Activated naive CD8-positive, alpha-beta T cell treated with anti-CD3 and anti-CD28 coated beads, Interleukin-2, amount 50 U/mL, for 24 hours (primary cell): ENCODE measurements at places on chromosomes 1 and 21.

GRCh38 chr1:183284086-183284485 lies 98.0 kb downstream of the LAMC2 start:
- no peak for DNase-seq

DNA sequence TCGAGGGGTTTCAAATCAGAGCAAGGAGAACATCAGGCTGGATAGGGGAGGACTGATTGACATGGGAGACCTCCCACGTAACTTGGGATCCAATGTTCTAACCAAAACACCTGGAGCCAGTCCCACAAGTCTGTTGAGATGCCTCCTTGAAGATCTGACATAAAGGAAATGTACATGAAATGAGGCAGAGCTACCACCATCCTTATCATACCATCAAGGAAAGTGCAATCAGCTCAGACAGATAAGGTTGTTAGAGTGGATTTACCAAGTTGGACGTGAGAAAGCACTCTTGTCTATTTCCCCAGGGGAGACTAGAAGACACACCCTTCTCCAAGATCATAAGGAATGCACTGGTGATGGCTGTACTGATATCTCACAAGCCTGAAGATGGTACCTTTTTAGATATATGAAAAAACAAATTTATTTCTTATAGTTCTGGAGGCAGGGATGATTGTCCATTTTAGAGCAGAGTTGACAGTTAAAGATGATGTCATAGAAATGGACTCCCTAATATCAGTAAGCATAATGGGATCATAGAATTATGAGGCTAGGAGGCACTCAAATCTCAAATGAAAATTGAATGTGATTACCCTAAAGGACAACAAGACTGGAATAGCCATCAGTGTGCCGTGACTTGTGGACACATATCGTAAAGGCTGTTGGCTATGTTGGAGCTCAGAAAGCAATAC lies 129.1 kb upstream of the RAB4A start:
- no peak for DNase-seq

GRCh38 chr1:209960926-209961325 lies 22.9 kb downstream of the SYT14 start:
- DNase-seq, result no peak

DNA sequence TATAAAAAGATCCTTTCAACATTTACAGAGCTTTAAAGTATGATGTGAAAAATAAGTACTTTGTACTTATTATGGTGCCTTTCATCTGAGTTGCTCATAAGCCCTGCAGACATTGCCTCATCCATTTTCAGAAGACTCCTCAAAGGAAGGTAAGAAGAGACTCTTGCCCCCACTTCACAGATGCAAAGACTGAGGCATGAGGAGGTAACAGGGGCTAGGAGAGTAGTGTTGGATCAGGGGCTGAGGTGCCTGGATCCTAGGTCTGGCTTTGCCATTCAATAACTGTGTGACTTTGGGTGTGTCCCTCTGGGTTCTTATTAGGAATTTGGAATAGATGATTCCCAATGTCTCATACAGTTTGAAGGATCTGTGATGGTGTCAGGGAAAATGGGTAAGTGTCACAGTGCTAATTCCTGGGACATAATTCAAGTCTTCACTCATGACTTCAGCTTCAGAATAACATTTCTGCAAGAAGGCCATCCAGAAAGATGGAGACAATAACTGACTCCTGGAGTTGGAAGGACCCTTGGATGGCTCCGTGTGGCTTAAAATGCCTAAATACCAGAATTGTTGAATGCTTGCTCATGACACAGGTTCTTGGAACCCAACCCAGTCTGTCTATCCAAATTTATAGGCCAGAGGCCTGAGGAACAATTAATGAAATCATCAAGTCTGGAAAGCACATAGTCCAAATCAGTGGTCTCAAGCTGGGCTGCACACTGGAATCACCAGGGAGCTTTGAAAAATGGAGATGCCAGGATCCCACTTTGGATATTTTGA lies 93.1 kb upstream of the RUNX1 start:
- no peak for DNase-seq

DNA sequence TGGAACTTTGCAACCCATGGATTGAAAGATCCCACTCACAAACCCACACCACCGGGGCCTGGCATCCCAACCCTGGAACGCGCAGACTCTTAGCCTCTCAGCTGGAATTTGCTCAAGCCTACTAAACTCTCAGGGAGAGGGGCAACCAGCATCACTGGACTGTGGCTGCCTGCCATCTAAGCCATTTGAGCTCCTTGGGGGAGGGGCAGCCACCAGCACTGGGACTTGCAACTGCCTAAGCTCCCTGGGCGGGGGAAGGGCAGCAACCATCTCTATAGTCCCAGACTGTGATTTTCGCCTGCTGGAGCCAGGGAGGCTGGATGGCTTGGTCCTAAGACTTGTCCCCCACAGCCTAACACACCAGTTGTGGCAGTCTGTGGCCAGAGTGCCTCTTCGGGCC lies 122.3 kb downstream of the SNX7 start:
- DNase-seq, result no peak

- DNase-seq, result no peak
These were observed 124.7 kb upstream of the WNT4 start for GRCh38 chr1:22267413-22268175.

GRCh38 chr1:78830321-78830720 lies 176.2 kb downstream of the ADGRL4 start:
- DNase-seq, result no peak
